ENCODE measurements at places on chromosomes 2 and 18.

DNA sequence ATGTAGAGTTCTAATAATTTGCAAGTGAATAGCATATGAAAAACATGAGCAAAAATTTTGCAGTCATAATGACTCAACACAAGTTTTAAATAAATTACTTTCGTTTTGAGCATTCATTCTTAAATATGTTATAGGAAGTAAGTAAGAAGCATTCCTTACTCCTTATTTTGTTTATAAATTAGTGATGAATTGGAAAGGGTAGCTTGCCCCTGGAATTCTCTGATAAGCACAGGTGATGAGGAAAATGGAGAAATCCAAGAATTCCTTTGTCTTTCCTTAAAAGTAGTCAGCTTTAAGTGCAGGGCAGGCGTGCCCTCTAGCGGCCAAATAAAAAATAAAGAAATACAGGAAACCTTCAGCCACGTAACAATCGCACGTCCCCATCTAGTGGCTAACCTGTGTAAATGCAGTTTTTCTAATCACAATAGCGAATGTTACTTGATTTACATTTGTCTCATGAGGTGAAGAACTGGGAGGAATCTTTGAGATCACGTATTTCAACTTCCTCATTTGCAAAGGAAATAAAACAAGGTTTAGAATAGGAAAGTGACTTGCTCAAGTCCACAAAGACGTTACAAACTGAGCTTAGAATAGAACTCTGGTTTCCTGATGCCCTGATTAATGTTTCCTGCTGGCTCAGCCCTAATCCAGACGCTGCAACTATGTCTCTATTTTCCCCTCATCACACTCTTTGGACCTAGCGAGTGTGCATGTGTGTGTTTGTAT, 47.2 kb upstream of the ZNG1B start:
- peak; percentile 87 for DNase-seq

DNA sequence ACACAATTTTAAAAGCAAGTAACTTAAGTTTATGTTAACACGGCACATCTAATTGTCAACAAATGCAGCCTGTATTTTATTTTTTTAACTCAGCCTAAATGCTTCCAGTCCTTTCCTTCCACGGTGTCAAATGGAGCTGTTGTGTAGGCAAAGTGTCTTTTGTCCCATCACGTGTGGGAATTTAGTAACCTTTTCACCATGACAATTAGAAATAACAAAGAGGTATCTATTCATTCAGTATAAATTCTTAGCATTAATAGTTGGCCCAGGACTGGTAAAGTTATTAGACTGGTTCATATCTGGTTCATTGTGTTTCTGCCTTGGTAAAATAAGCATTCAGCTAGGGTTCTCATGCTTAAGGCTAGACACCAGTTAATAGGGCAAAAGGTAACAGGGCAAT, 47.9 kb downstream of the FRZB start:
- no peak for DNase-seq

- DNase-seq: no peak
Measured at GRCh38 chr2:169900686-169901085, 73.4 kb downstream of the UBR3 start.

DNA sequence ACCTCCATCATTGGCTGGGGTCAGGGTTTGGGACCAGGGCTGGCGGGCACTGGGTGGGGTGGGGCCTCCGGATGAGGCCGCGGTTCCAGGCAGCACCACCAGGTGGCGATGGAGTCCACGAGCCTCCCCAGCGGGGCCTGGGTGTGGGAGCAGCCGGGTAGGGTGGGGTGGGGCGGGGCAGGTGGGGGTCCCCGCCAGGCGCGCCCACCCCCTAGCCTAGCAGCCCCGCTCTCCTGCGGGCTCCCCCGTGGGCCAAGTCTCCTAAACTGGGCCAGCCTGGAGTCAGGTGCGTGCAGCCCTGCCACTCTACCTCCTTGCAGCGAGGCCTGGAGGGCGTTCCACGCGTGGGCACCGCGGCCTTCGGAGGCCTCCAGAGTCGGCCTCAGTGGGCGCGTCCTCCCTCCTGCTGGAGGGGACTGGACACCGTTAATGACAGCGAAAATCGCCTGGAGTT, 187.5 kb downstream of the TWIST2 start:
- no peak for DNase-seq

- peak; percentile 51 for DNase-seq
Measured at GRCh38 chr2:33598561-33599174, 431 bp downstream of the FAM98A start.

Data from muscle of back (tissue), 13 donors.